HFFc6 (cell line): ENCODE measurements at places on chromosomes 3 and 15. TPM values are rescaled to one million over a fixed set of nuclear protein-coding genes. Genes with fewer than 3 reads are reported as not detected.

DNA sequence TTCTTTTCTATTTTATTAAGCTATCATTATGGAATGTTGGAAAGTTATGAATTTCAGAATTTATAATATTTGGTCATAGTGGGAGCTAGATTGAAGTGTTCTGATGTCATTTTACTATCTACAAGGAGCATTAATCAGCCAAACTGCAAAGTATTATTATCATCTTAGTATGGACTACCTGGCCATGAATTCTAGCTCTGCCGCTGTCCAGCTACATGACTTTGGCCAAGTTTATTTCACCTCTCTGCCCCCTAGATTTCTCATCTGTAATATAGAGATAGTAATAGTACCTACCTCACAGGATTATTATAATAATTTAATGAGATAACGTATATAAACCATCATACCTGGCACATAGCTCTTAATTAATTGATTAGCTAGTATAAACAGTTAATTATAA, 27.8 kb upstream of the ABHD10 start:
- no peak for DNase-seq

Gene NR2F2
- 147 to 179 TPM (median 174 TPM) in 3 replicates for total RNA-seq

Gene GOLGA6A
- total RNA-seq, result not detected in 2 replicates

Gene CHRNA7
- not detected in 3 replicates for total RNA-seq

GRCh38 chr3:125240496-125240895, 27.9 kb upstream of the SLC12A8 start:
- DNase-seq, result peak; percentile 29

Gene PRR20G
- total RNA-seq, result not detected in 3 replicates

Gene ANKRD63
- not detected in 3 replicates for total RNA-seq

Gene PPP1R2
- 39.9 to 43.9 TPM (median 41.3 TPM) in 3 replicates for total RNA-seq
